ENCODE measurements at places on chromosomes 2 and 18. TPM values are rescaled to one million over a fixed set of nuclear protein-coding genes. Genes with fewer than 3 reads are reported as not detected.

The FAM117B gene
- 14.2 TPM for total RNA-seq

The HSBP1L1 gene
- total RNA-seq, result 16.1 TPM

The CSRNP3 gene
- not detected for total RNA-seq

The TMEM37 gene
- total RNA-seq, result not detected

The DARS1 gene
- total RNA-seq, result 31.3 TPM

The ST6GAL2 gene
- total RNA-seq, result not detected

GRCh38 chr2:79824086-79824786, 311.4 kb downstream of the CTNNA2 start:
- DNase-seq, result no peak

DNA sequence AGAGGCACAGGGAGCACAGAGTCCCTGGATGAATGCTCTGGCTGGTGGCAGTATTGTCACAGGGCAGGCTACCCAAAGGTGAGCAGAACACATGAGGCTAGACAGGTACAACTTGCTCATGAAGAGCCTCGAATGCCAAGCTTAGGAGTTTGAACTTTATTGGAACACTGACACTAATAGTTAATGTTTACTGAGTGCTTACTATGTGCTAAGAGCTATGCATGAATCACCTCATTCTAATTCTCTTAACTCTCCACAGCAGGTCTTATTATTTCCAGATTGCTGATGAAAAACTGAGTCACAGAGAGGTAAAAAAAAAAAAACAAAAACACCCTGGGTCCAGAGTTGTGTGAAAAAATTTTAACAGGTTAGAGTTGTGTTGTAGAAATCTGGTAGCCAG, 6.1 kb upstream of the EMX1 start:
- DNase-seq, result no peak

- no peak for DNase-seq
These were observed 189.3 kb downstream of the KCNS3 start for GRCh38 chr2:18067588-18068384.

DNA sequence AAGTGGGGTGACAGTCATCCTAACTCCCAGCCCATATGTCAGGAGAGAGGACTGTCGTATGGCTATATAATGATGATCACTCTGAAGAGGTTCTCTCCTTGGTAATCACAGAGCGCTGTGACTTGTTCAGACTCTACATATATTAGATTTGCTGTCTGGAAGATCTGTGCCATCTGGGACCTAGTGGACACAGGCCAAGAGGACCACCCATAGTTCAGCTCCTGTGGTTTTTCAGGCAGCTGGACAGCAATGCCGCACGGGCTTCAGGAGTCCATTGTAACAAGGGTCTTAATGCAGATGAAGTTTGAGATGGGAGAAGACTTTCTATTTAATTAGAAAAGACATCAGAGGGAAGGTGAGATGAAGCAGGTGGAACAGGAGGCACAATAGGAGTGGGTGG, 40.1 kb upstream of the EPHA4 start:
- DNase-seq, result no peak

DNA sequence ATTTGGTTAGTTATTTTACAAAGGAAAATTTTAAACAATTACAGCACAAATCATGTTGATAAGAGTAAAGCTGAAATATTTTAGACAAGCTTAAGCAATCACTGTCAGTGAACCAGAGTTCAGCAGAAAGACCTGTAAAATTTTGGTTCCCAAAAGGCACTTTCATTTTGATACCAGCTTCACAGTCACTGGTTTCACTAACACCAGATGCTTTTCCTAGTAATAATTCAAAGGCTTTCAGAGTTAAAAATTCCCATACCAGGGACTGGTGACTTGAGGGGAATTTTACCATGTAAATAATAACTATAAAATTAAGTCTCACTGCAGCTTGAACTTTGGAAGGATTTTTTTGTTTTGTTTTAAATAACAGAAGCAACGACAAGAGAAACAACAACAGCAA, 102.3 kb upstream of the CD302 start:
- DNase-seq, result no peak

- DNase-seq, result no peak
These were observed 104.7 kb upstream of the CDCA7 start for GRCh38 chr2:173249661-173250641.

DNA sequence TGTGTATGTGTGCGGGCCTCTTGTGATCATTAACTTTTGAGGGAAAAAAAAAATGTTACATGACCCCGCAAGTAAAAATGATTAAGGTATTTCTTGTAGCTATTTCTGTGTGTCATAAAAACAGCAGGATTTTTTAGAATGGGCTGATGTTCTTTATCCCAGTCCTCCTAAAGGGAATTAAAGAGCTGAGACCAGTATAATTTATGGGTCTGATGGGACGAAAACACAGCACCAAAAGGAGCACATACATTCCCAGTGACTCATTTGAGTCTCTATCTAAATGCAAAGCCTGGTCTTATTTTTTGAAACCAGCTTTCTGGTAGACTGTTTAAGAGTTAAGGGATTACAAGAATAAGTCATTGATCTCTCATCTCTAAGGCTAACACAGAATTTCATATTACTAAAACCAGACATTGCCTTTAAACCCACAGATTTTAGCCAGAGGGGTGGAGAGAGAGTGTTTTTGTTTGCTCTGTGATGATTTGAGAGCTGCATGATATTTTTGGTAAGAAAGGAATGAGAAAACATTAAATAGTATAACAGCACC, 342.3 kb upstream of the EPHA4 start:
- no peak for DNase-seq

GRCh38 chr18:75047240-75047961, 161.5 kb downstream of the PTGR3 start:
- no peak for DNase-seq
